ENCODE measurements at places on chromosomes 1 and 21. TPM values are rescaled to one million over a fixed set of nuclear protein-coding genes. Genes with fewer than 3 reads are reported as not detected.

GRCh38 chr1:213281640-213282301, 230.7 kb downstream of the RPS6KC1 start:
- no peaks in the 10 kb centered on the region for H3K36me3 ChIP-seq
- no peaks in the 10 kb centered on the region for H3K4me1 ChIP-seq
- H3K4me3 ChIP-seq: no peak overlapping the region
- no peak for DNase-seq
- H3K27ac ChIP-seq: no peak overlapping the region
- no peaks in the 10 kb centered on the region for H3K27me3 ChIP-seq

GRCh38 chr21:45555557-45556301, 13.5 kb upstream of the SLC19A1 start:
- H3K4me1 ChIP-seq: peaks cover 4% of the 10 kb centered on the region
- no peaks in the 10 kb centered on the region for H3K36me3 ChIP-seq
- peak overlapping the region; percentile 36 for H3K4me3 ChIP-seq
- H3K27ac ChIP-seq: peak overlapping the region; percentile 95
- DNase-seq: peak; percentile 88

DNA sequence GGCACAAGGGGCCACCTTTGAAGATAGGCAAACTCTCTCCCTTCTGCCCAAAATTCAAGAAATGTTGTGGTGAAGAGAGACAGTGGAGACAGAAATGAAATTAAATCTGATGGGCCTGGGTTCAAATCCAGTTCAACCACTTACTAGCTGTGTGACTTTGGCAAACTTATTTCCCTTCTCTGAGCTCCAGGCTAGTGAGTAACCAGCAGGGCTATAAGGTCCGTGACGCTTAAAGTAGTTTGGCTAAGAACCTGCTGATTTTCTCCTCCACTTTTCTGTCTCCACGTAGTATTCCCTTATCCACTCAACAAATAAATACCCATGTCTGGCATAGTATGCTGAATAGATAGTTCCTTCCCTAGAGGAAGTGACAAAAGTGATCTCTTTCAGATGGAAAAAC, 1.9 kb downstream of the SLC2A1 start:
- no peak overlapping the region for H3K4me3 ChIP-seq
- H3K36me3 ChIP-seq: no peaks in the 10 kb centered on the region
- peaks cover 4% of the 10 kb centered on the region for H3K4me1 ChIP-seq

DNA sequence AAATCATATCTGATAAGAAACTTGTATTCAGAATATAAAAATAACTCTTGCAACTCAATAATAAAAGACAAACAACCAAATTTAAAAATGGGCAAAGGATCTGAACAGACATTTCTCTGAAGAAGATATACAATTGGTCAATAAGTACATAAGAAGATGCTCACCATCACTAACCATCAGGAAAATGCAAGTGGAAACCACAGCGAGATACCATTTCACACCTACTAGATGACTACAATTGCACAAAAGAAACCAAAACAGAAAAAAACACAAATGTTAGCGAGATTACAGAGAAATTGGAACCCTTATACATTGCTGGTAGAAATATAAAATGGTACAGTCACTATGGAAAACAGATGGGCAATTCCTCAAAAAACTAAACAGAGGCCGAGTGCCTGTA, 11.5 kb upstream of the ZNF683 start:
- H3K4me1 ChIP-seq: no peaks in the 10 kb centered on the region
- H3K36me3 ChIP-seq: no peaks in the 10 kb centered on the region
- DNase-seq: no peak
- no peak overlapping the region for H3K27ac ChIP-seq

GRCh38 chr1:170678027-170678600, 14.2 kb downstream of the PRRX1 start:
- DNase-seq: no peak
- no peak overlapping the region for H3K27ac ChIP-seq
- no peaks in the 10 kb centered on the region for H3K36me3 ChIP-seq
- no peaks in the 10 kb centered on the region for H3K27me3 ChIP-seq
- H3K4me1 ChIP-seq: peaks cover 5% of the 10 kb centered on the region

DNA sequence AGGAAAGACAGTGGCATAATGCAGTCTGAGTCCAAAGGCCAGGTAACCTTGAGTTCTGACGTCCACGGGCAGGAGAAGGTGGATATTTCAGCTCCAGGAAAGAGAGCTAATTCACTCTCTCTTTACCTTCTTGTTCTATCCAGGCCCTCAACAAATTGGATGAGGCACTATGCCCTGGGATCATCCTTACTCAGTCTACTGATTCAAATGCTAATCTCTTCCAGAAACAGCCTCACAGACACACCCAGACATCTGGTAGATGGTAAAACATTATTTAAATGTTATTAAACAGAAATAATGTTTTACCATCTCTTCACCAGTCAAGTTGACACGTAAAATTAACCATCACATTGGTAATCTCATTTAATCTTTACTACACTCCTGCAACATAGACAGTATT, 73.0 kb downstream of the RBM11 start:
- no peak for DNase-seq
- H3K4me1 ChIP-seq: peaks cover 2% of the 10 kb centered on the region
- H3K27me3 ChIP-seq: no peaks in the 10 kb centered on the region
- H3K36me3 ChIP-seq: no peaks in the 10 kb centered on the region
- no peak overlapping the region for H3K27ac ChIP-seq
- H3K4me3 ChIP-seq: no peak overlapping the region

DNA sequence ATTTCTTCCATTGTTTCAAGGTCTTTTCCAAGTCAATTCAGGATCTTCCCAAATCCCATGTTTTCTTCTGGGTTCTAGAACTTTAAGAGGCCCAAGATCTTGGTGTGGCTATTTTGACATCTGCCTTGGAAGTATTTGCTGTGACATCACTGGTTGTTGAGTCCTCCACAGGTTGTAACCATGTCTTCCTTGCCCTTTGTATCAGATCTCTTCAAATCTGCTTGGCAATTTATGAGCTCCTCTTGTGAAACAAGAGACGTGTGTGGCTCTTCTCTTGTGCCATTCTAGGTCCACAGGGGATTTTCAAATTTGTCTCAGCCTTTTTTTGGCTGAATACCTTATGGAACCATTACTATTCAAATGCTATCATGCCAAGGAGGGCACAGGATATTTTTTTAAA, 60.3 kb upstream of the KCNK2 start:
- no peak overlapping the region for H3K27ac ChIP-seq
- H3K4me1 ChIP-seq: no peaks in the 10 kb centered on the region
- no peak for DNase-seq
- no peaks in the 10 kb centered on the region for H3K27me3 ChIP-seq

DNA sequence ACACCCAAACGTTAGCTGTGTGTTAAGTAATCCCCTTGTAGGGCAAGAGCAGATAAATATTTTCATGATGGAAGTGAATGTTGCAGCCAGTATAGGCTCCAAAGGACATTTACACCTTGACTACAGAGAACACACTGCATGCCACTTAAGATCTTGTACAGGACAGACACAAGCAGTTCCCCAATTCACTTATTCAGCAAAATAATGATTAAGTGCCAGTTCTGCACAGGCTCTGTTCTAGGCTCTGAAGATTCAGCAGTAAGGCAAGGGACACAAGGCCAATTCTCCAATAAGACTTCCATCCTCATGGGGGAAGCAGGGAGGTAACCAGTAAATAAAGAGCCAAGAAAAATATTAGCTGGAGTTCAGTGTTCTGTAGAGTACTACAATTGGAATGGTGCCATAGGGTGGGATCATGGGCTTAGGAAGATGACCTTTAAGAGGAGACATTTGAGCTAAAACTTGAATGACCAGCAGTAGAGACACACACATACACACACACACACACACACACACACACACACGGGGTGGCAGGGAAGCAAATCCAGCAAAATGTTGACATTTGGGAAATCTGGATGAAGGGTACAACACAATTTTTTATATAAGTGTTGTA, 199.9 kb upstream of the JUN start:
- H3K27ac ChIP-seq: no peak overlapping the region
- no peak for DNase-seq
- no peak overlapping the region for H3K4me3 ChIP-seq
- no peaks in the 10 kb centered on the region for H3K36me3 ChIP-seq
- no peaks in the 10 kb centered on the region for H3K27me3 ChIP-seq

GRCh38 chr1:157090196-157090647, 9.4 kb downstream of the ETV3L start:
- no peaks in the 10 kb centered on the region for H3K27me3 ChIP-seq
- H3K27ac ChIP-seq: no peak overlapping the region
- H3K36me3 ChIP-seq: no peaks in the 10 kb centered on the region
- no peak overlapping the region for H3K4me3 ChIP-seq

- no peak overlapping the region for H3K4me3 ChIP-seq
- no peak overlapping the region for H3K27ac ChIP-seq
- H3K36me3 ChIP-seq: no peaks in the 10 kb centered on the region
- H3K27me3 ChIP-seq: no peaks in the 10 kb centered on the region
- DNase-seq: no peak
- H3K4me1 ChIP-seq: no peaks in the 10 kb centered on the region
Measured at GRCh38 chr1:39819091-39819812, 30.6 kb upstream of the BMP8B start.

- H3K4me1 ChIP-seq: no peaks in the 10 kb centered on the region
- no peaks in the 10 kb centered on the region for H3K27me3 ChIP-seq
- no peaks in the 10 kb centered on the region for H3K36me3 ChIP-seq
- H3K27ac ChIP-seq: no peak overlapping the region
- DNase-seq: no peak
- H3K4me3 ChIP-seq: no peak overlapping the region
Measured at GRCh38 chr1:88441022-88441421, 243.1 kb upstream of the PKN2 start.

DNA sequence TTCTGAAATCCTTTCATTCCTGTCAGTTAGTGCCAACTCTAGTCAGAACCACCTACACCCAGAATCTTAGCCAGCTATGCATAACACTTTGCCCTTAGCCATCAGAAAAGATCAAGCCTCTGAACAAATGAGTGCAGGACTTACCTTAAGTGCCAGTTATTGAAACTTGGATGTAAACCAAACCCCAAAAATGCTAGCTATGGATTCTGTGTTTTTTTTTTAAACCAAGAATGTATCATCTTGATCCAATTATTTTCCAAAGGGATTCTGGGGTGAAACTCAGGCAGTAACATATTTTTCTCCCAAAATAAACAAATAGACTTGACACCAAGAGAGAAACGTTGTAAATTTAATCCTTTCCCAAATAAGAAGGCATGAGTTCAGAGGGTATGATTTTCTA, 538.6 kb upstream of the ADAMTS5 start:
- H3K36me3 ChIP-seq: no peaks in the 10 kb centered on the region
- no peak for DNase-seq
- H3K27ac ChIP-seq: no peak overlapping the region
- no peaks in the 10 kb centered on the region for H3K27me3 ChIP-seq
- H3K4me3 ChIP-seq: no peak overlapping the region

DNA sequence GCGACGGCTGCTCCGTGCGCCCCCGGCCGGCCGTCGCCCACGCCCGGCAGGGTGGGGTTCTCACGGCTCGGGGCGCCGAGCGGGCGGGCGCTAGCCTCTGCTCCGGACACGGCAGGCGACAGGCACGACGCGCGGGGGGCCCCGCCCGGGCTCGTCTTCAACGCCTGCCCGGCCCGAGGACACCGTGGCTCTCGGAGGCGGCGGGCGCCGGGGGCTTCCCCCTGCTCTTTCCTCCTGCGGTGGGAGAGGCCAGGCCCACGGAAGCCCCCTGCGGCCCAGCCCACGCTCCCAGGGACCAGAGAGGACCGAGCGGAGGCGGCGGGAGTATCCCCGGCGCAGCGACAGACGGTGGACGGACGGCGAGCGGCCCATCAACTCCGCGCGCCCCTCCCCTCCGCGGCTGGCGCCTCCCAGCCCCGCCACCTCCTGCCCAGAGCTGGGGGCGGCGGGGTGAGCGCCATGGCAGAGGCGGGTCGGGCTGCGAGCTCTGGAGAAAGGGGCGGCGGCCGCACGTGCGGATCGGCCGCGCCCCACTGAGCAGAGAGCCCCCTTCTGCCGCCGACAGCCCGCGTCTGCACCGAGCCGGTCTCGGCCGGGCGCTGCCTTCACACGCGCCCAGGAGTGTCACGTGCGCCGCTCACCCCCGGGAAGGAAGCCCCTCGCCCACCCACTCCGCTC, at the start of the genes SHE and TDRD10:
Gene SHE, minus strand, starts transcription at position 347 of the 678 bp plus-strand sequence. CDS start 386 bp downstream, outside the sequence.
Gene TDRD10, plus strand, starts transcription at position 154 of the 678 bp plus-strand sequence. CDS start 4,685 bp downstream, outside the sequence.
- H3K4me1 ChIP-seq: peaks cover 5% of the 10 kb centered on the region
- H3K27ac ChIP-seq: no peak within 1 kb of the TSS
- DNase-seq: peak; percentile 62
- H3K27me3 ChIP-seq: no peaks in the 10 kb centered on the region
- no peaks in the 10 kb centered on the region for H3K36me3 ChIP-seq

DNA sequence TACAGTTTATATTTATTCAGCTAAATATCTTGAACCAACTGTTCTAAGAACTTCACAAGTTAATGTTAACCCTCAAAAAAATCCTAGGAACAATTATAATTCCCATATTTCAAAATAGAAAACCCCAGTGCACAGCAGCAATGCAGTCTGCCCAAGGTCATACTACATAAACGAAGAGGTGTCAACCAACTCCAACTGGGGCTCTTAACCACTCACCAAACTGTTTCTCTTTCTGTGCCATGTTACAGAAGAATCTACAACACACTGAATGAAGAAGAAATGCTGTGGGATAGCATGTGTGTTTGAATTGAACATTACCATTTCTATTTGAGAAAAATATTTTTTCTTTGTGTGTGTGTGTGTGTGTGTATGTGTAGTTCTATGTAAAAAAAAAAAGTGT, 35.7 kb downstream of the EIF4G3 start:
- peaks cover 3% of the 10 kb centered on the region for H3K4me1 ChIP-seq
- H3K27me3 ChIP-seq: no peaks in the 10 kb centered on the region
- no peaks in the 10 kb centered on the region for H3K36me3 ChIP-seq
- no peak overlapping the region for H3K4me3 ChIP-seq
- H3K27ac ChIP-seq: no peak overlapping the region

DNA sequence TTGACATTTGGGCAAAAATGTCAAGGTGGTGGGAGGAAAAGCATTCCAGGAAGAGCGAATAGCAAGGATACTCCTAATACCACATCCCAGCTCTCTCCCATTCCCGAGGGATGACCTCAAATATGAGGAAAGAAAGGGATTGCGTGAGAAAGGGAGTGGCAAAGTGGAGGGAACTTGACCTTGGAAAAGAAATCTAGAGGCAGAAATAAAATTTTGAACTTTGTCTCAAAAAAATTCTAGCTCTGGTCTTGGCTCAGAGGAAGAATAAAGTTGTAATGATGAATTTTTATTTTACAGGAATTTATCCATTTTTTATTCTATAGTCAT, 127.8 kb downstream of the TBX19 start:
- H3K4me3 ChIP-seq: no peak overlapping the region
- no peaks in the 10 kb centered on the region for H3K4me1 ChIP-seq
- H3K27ac ChIP-seq: no peak overlapping the region
- H3K27me3 ChIP-seq: no peaks in the 10 kb centered on the region

Gene RGS2
- total RNA-seq: 31.0 TPM

Gene SELENON
- 20.8 TPM for total RNA-seq

Gene FAM72C
- total RNA-seq: not detected

Gene HNRNPCL4
- total RNA-seq: not detected

Gene F11R
- total RNA-seq: 27.3 TPM

Gene CHIA
- total RNA-seq: not detected

Gene FAM78B
- 1.1 TPM for total RNA-seq

Gene WNT4
- total RNA-seq: 3.7 TPM

Gene AVPR1B
- total RNA-seq: not detected

Gene OLFML2B
- 5.1 TPM for total RNA-seq

Gene RSRP1
- 74.6 TPM for total RNA-seq

Gene FCN3
- 2.4 TPM for total RNA-seq

Gene SPATA6
- total RNA-seq: 38.4 TPM

Gene SDC3
- 31.0 TPM for total RNA-seq

Gene ALPL
- total RNA-seq: 1.2 TPM

Measured in ovary (tissue), 10 donors.